ENCODE measurements at places on chromosomes 3 and 15.

DNA sequence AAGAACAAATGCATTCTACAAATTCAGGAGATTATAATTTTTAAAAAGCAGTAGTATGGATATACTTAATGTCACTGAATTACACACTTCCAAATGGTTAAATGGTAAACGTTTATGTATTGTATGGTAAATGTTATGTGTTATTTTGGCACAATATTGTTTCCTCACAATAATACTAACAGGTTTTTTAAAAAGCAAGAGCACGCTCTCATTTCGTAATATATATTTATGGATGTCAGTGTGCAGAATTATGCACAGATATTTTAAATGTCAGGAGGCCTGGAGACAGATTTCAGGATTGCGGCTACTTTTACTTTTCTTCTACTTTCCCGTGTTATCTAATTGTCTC lies 533 bp downstream of the ZNF445 start:
- DNase-seq, result no peak

GRCh38 chr3:71436337-71436736 lies 147.2 kb downstream of the FOXP1 start:
- DNase-seq, result no peak

GRCh38 chr3:64898941-64899340 lies 211.1 kb upstream of the ADAMTS9 start:
- no peak for DNase-seq

DNA sequence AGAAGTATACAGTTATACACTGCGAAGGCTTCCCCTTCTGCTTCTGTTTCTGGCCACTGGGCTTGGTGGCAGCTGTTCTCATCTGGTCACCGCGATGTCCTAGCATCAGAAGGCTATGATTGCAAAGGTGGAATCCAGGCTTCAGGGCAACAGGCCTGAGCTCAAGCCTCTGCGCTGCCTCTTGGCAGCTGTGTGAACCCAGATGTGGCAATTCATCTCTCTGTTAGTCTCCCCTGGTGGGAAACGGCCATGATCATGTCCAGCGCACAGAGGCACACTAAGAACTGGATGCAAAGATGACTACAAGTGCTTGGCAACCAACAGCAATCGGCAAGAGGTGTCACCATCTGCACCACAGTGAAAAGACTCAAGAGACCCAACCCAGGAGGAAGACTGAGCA lies 78.9 kb downstream of the PCSK6 start:
- no peak for DNase-seq

DNA sequence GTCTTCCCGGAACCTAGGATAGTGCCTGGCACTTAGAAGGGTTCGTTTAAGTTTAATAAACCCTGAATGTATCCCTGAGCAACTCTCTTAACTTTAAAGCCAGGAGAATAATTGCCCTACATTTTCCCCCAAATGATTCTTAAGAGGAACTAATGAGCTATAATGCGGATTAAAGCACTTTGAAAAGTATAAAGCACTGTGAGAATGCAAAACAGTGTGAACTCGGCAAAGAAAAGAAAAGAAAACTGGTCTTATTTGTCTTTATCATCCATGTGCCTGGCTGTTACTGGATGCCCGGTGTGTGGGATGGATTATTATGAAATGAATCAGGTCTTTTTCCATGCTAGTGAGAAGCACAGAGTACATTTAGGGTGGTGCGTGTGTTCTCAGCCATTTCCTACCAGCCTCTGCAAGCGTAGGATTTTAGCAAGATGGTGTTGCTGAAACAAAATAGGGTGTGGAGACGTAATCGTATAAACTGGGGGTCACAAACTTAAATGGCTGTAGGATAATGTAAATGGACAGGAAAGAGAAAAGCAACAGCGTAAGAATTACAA lies 983 bp downstream of the KBTBD12 start:
- no peak for DNase-seq

GRCh38 chr15:68650901-68651709 lies 72.3 kb downstream of the CORO2B start:
- DNase-seq, result peak; percentile 48

GRCh38 chr3:32288819-32289218 lies 50.3 kb downstream of the CMTM8 start:
- DNase-seq, result no peak

- DNase-seq, result no peak
Measured at GRCh38 chr15:64775551-64776401, at the start of gene RBPMS2. Gene RBPMS2 (minus strand): TSS chr15:64775589. CDS start chr15:64775319, 270 bp downstream.

GRCh38 chr3:195129644-195130492 lies 141.1 kb downstream of the XXYLT1 start:
- no peak for DNase-seq

DNA sequence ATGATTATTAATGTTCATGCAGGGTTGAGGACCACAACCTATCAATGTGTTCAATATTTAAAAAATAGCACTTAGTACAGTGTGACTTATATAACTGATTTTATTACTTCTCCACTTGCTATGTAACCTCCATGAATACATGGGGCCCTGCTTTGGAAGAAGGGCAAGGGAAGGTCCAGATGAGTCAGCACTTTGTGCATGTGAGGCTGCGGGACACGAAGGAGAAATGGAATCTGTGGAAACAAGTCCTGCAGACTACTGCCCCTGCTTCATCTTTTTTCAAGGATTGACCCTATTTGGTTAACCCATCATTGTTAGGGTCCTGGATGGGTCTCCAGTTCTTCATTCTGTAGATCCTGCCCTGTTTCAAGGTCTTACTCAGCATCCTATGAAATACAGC lies 1.6 kb downstream of the NXPE3 start:
- no peak for DNase-seq

Data from stimulated activated CD8-positive, alpha-beta memory T cell treated with anti-CD3 and anti-CD28 coated beads, Interleukin-2, amount 100 ng/mL, for 48 hours (primary cell).